ENCODE measurements at places on chromosomes 12 and 14. TPM values are rescaled to one million over a fixed set of nuclear protein-coding genes. Genes with fewer than 3 reads are reported as not detected.

DNA sequence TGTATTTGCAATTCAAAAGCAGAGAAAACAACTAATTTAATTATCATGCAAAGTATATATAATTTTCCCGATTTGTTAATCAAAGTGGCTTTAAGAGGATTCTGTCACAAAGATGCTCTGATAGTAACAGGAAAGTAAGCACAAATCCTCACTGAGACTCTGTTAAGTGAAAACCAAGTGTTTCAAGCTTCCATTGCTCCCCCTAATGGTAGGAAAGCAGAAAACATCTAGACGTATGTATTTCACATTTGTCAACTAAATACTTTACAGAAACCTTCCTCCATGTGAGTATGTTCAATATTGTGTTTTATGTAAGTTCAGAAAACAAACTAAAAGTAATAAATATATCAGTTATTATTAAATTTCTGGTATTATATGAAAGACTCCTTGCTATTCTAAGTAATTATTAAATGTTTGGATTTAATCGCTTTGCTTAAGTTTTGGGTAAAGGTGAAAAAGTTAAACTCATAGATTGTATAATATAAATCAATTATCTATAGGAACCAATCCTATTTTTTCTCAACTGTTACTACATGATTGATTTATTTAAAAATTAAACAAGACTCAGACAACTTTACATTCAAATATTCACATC lies 1.5 kb upstream of the NTS start:
- H3K4me1 ChIP-seq: no peaks in the 10 kb centered on the region
- H3K36me3 ChIP-seq: no peaks in the 10 kb centered on the region
- H3K4me3 ChIP-seq: no peak overlapping the region

- peaks cover 36% of the 10 kb centered on the region for H3K4me1 ChIP-seq
- no peaks in the 10 kb centered on the region for H3K27me3 ChIP-seq
- DNase-seq: no peak
- H3K27ac ChIP-seq: no peak overlapping the region
- H3K4me3 ChIP-seq: no peak overlapping the region
- H3K36me3 ChIP-seq: no peaks in the 10 kb centered on the region
Measured at GRCh38 chr12:111363578-111363977, 5.3 kb downstream of the PHETA1 start.

DNA sequence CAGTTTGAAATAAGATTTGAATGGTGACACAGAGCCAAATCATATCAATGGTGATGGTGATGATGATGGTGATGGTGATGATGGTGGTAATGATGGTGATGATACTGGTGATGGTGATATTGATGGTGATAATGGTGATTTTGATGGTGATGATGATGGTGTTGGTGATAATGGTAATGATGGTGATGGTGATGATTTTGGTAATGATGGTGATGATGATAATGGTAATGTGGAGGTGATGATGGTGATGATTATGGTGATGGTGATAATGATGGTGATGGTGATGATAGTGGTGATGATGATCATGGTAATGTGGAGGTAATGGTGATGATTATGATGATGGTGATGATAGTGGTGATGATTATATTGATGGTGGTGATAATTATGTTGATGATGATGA lies 311.9 kb upstream of the SFSWAP start:
- H3K27me3 ChIP-seq: no peaks in the 10 kb centered on the region
- H3K27ac ChIP-seq: no peak overlapping the region
- H3K4me3 ChIP-seq: no peak overlapping the region
- H3K4me1 ChIP-seq: no peaks in the 10 kb centered on the region

GRCh38 chr12:101459642-101460346 lies 15.3 kb upstream of the SPIC start:
- H3K36me3 ChIP-seq: peaks cover 6% of the 10 kb centered on the region
- H3K4me3 ChIP-seq: no peak overlapping the region
- peaks cover 6% of the 10 kb centered on the region for H3K4me1 ChIP-seq
- no peak overlapping the region for H3K27ac ChIP-seq
- no peak for DNase-seq

GRCh38 chr12:77894556-77894955 lies 63.9 kb downstream of the NAV3 start:
- H3K27me3 ChIP-seq: no peaks in the 10 kb centered on the region
- DNase-seq: no peak
- H3K4me3 ChIP-seq: no peak overlapping the region
- H3K4me1 ChIP-seq: no peaks in the 10 kb centered on the region
- no peak overlapping the region for H3K27ac ChIP-seq

GRCh38 chr12:42786400-42787148 lies 197.0 kb upstream of the PRICKLE1 start:
- no peaks in the 10 kb centered on the region for H3K27me3 ChIP-seq
- H3K4me3 ChIP-seq: no peak overlapping the region
- no peak overlapping the region for H3K27ac ChIP-seq
- H3K36me3 ChIP-seq: no peaks in the 10 kb centered on the region
- no peak for DNase-seq

DNA sequence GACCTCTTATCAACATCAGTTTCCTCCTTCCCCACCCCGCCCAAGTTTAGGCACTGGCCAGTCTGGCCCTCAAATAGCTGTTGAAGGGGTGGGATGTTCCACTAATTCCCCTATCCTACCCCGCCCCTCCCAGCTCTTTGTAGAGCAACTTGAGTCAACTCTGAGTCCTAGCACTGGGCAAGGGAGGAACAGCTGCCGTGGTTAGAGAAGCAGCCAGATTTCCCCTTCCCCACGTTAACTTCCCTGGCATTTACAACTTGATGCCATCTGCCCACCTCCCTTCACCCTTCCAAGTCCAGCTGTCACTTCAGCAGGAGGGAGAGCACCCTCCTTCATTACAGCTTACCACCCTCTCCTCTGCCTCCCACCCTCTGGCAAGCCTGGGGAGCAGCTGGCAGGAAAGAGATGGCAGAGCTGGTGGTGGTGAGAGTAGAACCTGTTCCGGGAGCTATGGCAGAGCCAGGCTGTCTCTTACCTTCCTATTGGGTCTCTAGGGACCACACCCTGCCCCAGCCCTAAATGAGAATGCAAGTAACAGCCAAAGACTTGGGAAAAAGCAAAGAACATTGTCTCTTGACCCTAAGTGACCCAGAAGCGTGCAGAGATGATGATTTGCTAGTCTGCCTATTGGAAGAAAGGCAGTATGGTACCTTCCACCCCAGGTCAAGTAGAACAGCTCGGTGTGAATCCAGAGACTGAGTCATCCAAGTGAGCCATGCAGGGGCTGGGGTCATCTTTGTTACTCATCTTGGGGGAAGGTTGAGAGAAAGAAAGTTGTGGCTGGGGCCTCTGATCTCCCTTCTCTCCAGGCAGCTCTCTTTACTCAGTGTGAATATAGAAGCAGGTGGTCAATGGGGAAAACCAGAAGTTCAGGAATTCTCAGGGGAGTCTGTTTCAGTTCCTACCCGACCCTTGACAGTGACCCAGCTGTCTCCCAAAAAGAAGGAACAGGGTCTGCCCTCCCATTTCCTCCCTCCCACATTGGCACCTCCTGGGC lies 1.5 kb downstream of the BLOC1S1 start:
- no peak for DNase-seq
- peaks cover 12% of the 10 kb centered on the region for H3K4me1 ChIP-seq
- H3K36me3 ChIP-seq: no peaks in the 10 kb centered on the region
- peak overlapping the region; percentile 97 for H3K27ac ChIP-seq
- H3K27me3 ChIP-seq: no peaks in the 10 kb centered on the region

The CPSF6 gene
- 36.6 TPM for polyA plus RNA-seq

The SPRING1 gene
- polyA plus RNA-seq: 14.6 TPM

DNA sequence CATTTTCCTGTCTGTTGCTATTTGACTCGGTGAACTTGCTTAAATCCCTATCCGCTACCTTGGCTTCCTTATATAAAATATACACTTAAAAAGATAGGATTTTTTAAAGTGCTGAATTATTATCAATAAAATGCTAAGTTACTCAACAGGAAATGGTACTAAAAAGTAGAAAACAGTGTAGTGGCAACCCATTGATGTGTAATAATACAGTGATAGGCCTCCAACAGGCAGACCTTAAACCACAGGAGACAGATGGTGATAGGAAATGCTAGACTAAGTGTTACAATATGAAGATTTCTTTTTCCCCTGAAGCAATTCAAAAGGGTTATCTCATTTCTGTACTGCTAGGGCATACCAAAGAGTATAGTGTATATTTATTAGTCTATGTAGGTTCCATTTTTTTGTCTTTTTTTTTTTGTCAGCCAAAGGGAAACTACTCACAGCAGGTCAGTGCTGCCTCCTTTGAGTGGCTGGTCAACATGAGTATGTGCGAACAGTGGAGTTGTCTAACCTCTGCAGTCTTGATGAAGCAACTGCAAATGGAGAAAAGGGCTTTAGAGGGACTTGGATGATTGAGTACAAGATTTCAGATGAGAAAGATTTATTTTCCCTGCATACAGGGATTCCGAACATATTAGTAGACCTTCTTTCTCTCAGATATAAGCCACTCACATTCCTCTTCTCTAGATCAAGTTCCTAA lies 183.8 kb downstream of the ACSS3 start:
- no peaks in the 10 kb centered on the region for H3K27me3 ChIP-seq
- no peaks in the 10 kb centered on the region for H3K36me3 ChIP-seq
- no peak overlapping the region for H3K4me3 ChIP-seq
- H3K4me1 ChIP-seq: no peaks in the 10 kb centered on the region

GRCh38 chr12:54859502-54859901 lies 5.2 kb downstream of the MUCL1 start:
- peaks cover 6% of the 10 kb centered on the region for H3K4me1 ChIP-seq
- H3K27ac ChIP-seq: no peak overlapping the region
- no peak for DNase-seq
- no peak overlapping the region for H3K4me3 ChIP-seq
- H3K27me3 ChIP-seq: peaks cover 17% of the 10 kb centered on the region

GRCh38 chr12:46553911-46554310 lies 181.3 kb upstream of the SLC38A2 start:
- H3K36me3 ChIP-seq: no peaks in the 10 kb centered on the region
- no peaks in the 10 kb centered on the region for H3K27me3 ChIP-seq
- no peak for DNase-seq

GRCh38 chr12:46494424-46494823 lies 121.9 kb upstream of the SLC38A2 start:
- no peak overlapping the region for H3K4me3 ChIP-seq
- H3K36me3 ChIP-seq: no peaks in the 10 kb centered on the region
- H3K27me3 ChIP-seq: no peaks in the 10 kb centered on the region
- no peak for DNase-seq

The BDKRB1 gene
- polyA plus RNA-seq: not detected

GRCh38 chr14:78491048-78491447 lies 320.9 kb downstream of the NRXN3 start:
- no peak for DNase-seq
- H3K4me3 ChIP-seq: no peak overlapping the region
- H3K27me3 ChIP-seq: peaks cover 1% of the 10 kb centered on the region

The RFLNA gene
- polyA plus RNA-seq: not detected

The MIP gene
- polyA plus RNA-seq: not detected

GRCh38 chr12:104673696-104674482 lies 217.1 kb downstream of the CHST11 start:
- H3K4me1 ChIP-seq: peaks cover 41% of the 10 kb centered on the region
- H3K4me3 ChIP-seq: no peak overlapping the region
- no peak overlapping the region for H3K27ac ChIP-seq
- DNase-seq: no peak

DNA sequence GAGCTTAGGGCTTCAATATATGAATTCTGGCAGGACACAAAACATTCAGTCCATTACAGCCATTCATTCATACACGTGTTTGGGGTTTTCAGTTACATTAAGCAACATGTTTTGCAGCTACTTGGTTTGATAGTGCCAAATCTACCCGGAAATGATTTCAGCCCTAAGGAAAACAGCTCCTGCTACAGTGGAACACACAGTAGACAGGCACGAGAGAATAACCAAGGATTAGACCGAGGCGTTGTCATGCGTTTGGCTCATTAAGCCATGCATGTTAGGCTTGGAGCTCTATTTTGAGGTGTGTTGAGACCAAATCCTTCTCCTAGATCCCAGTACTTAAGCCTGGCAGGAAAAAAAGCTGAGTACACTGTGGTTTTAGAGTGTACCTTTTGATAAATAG lies 177.4 kb downstream of the PRKCH start:
- H3K27me3 ChIP-seq: no peaks in the 10 kb centered on the region
- H3K36me3 ChIP-seq: peaks cover 16% of the 10 kb centered on the region
- peak overlapping the region; percentile 97 for H3K27ac ChIP-seq
- peaks cover 89% of the 10 kb centered on the region for H3K4me1 ChIP-seq
- DNase-seq: no peak

Data from naive thymus-derived CD8-positive, alpha-beta T cell (primary cell).